ENCODE measurements at places on chromosomes 6 and 20. TPM values are rescaled to one million over a fixed set of nuclear protein-coding genes. Genes with fewer than 3 reads are reported as not detected.
A peak's percentile ranks its signal among the peaks of the same experiment; 100 is the strongest.

DNA sequence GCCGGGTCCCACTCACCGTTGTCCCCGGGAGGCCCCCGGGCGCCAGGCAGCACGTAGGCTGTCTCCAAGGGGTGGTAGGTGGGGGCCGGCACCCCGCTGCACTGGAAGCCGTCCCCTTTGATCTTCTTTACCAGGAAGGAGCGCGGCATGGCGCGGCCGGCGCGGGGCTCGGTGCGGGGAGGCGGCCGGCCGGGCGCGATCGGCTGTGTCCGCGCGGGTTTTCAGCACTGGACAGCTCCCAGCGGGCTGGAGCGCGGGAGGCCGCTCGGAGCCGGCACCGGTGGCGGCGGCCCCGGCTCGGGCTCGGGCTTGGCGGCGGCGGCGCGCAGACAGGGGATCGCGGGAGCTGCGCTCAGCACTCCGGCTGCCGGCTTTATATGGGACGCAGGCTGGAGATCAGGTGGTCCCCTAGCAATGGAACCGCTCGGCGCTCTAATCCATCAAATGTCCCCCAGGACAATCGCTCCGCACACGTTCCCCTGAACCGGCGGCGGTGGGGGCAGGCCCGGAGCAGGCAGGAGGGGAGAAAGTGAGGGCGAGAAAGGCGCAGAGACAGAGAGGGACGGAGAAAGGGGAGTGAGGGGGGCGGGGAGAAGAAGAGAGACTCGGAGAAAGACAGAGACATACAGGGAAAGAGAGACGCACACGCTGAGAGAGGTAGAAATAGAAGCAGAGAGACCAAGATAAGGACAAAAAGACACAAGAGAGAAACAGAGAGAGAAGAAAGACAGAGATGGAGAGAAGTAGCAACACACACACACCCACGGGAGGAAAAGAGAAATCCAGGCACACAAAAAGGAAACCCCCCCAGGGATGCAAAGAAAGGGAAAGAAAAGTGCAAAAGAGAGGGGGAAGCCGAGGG, at the start of gene SCRT2:
Gene SCRT2 (minus strand): TSS at position 350 of the 862 bp plus-strand sequence. CDS start 201 bp downstream, at position 149.
- peaks cover 70% of the 10 kb centered on the region for H3K27me3 ChIP-seq
- H3K36me3 ChIP-seq = no peaks in the 10 kb centered on the region
- no peak within 1 kb of the TSS for H3K27ac ChIP-seq
- no peak within 1 kb of the TSS for H3K4me3 ChIP-seq
- peak; percentile 32 for DNase-seq

DNA sequence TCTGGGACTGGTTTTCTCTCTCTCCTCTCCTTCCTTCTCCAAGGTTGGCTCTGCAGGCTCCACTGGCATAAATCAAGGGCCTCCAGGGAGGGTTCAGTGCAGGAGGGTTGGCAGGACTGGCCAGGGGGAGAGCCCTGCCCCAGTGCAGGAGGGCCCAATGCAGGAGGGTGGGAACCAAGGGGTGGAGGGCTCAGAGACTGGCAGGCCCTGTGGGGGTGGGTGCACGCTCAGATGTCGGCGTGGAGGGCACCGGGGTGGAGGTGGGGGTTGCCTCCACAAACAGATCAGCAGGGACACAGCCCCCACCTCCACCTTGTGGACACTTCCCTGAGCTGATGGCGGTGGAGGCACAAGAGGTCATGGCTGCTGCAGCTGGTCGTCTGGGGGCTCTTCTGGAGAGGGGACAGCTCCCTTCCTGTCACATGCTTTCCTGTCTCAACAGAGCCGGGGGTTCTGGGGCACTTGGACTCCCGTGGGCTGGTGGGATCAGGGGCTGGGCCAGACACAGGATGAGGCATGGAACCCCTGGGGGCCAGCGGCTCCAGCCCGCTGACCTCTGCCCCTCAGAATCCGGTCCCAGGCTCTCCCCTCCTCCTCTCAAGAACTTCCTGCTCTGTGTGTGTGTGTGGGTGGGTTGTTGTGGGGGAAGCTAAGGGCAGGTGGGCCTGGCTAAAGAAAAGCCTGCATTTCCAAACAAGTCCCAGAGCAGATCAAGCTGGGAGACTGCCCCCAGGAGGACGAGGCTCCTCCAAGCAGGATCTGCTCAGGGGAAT, 2.7 kb upstream of the ABHD16B start:
- no peaks in the 10 kb centered on the region for H3K27me3 ChIP-seq
- H3K36me3 ChIP-seq = no peaks in the 10 kb centered on the region
- DNase-seq = no peak

DNA sequence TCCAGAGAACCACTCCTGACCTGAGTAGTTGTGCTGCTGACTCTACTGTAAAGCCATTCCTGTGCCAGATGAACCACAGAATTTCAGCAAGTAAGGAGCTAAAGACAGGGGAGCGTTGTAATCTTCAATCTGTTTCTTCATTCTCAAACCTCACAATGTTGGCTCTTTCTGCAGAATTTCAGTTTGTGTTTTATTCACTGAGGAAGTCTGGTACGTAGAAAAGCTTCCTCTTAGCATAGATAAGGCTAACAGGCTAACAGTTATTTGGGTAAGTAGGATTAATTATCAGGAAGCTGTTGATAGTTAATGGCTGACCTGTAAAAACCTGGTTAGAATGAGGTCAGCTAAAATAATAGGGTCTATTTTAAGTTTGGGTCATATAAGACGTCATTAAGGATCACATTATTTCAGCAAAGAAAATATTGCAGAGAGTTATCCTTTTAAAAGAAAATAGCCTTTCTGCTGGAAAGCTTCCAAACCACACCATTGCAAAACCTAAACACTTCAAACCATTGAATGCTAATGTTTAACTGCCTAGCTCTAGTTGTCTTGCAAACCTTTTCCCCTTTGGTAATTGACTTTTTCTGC, 14.1 kb upstream of the TENT5A start:
- peak overlapping the region; percentile 70 for H3K27ac ChIP-seq
- H3K27me3 ChIP-seq = no peaks in the 10 kb centered on the region
- peak overlapping the region; percentile 23 for H3K4me3 ChIP-seq
- no peaks in the 10 kb centered on the region for H3K36me3 ChIP-seq
- H3K4me1 ChIP-seq = peaks cover 46% of the 10 kb centered on the region

DNA sequence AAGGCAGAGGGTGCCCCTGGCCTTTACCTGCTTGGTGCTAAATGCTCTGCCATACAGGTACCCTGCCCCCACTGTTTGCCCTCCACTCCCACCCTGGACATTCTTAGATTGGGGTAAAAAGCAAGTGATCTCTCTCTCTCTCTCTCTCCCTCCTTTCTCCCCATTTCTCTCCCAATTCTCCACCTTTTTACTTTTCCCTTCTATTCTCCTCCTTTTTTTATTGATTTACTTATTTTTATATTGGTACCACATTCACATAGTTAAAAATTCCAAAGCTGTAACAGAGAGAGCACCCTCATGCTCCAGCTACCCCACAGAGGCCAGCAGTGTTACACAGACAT, 37.7 kb upstream of the ID1 start:
- no peak for DNase-seq
- peak overlapping the region; percentile 47 for H3K4me3 ChIP-seq
- H3K27ac ChIP-seq = peak overlapping the region; percentile 99
- peaks cover 83% of the 10 kb centered on the region for H3K4me1 ChIP-seq

GRCh38 chr20:49399329-49399728, 83.1 kb downstream of the KCNB1 start:
- no peak for DNase-seq
- H3K27ac ChIP-seq = no peak overlapping the region
- no peaks in the 10 kb centered on the region for H3K36me3 ChIP-seq
- H3K4me1 ChIP-seq = no peaks in the 10 kb centered on the region
- H3K27me3 ChIP-seq = no peaks in the 10 kb centered on the region

Gene TDRD6
- total RNA-seq = 0.57 TPM

Gene SLC22A2
- total RNA-seq = not detected

Gene CNBD2
- 7.3 TPM for total RNA-seq

Gene ESF1
- 14.8 TPM for total RNA-seq

GRCh38 chr6:10269814-10270472, 144.9 kb downstream of the TFAP2A start:
- H3K36me3 ChIP-seq = no peaks in the 10 kb centered on the region
- no peak overlapping the region for H3K4me3 ChIP-seq

DNA sequence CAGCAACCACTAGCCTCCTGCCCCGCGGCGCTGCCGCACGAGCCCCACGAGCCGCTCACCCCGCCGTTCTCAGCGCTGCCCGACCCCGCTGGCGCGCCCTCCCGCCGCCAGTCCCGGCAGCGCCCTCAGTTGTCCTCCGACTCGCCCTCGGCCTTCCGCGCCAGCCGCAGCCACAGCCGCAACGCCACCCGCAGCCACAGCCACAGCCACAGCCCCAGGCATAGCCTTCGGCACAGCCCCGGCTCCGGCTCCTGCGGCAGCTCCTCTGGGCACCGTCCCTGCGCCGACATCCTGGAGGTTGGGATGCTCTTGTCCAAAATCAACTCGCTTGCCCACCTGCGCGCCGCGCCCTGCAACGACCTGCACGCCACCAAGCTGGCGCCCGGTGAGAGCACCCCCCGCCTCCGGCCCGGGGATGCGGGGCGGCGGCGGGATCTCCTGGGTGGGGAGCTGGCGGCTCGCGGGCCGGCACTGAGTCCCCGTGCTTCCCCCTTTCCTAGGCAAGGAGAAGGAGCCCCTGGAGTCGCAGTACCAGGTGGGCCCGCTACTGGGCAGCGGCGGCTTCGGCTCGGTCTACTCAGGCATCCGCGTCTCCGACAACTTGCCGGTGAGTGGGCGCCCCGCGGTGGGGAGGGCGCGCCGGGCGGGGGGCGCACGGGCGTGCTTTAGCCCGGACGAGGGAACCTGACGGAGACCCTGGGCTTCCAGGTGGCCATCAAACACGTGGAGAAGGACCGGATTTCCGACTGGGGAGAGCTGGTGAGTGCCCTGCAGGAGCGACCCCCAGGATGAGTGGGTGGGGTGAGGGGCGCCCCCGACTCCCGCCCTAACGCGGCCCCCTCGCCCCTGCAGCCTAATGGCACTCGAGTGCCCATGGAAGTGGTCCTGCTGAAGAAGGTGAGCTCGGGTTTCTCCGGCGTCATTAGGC, 585 bp downstream of the PIM1 start:
- H3K36me3 ChIP-seq = peaks cover 39% of the 10 kb centered on the region
- peaks cover 40% of the 10 kb centered on the region for H3K4me1 ChIP-seq
- no peaks in the 10 kb centered on the region for H3K27me3 ChIP-seq
- peak overlapping the region; percentile 89 for H3K27ac ChIP-seq
- peak; percentile 25 for DNase-seq

DNA sequence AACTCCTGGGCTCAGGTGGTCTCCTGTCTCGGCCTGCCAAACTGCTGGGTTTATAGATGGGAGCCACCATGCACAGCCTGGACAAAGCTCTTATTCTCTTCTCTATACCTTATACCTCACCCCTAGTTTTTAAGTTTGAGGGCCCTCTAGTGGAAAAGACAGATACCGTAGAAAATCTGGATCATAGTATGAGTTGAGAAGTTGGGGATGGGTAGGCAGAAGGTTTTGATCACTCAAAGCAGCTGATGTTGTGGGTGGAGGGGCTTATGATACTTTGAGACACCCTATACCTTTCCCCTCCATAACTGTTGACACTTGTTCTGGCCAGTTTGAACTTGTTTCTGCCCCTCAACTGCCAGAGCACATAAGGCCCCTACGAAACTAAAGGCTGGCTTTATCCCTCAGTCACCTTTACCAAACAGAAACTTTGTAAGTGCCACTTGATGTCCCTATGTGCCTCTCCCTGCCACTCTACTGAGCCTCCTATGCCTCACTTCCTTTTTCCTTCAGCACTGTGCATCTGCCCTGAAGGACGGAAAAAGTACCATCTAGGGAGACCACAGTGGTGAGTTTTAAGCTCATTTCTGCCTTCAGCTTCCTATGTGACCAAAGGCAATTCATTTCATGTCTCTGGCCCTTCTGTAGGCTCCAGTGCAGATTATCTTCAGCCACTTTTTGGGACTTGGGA, 28.6 kb downstream of the RALY start:
- no peaks in the 10 kb centered on the region for H3K4me1 ChIP-seq
- H3K27ac ChIP-seq = no peak overlapping the region
- no peaks in the 10 kb centered on the region for H3K36me3 ChIP-seq

Gene CGA
- total RNA-seq = not detected

- DNase-seq = no peak
- H3K27me3 ChIP-seq = no peaks in the 10 kb centered on the region
- H3K4me3 ChIP-seq = no peak overlapping the region
- H3K27ac ChIP-seq = no peak overlapping the region
- H3K4me1 ChIP-seq = peaks cover 1% of the 10 kb centered on the region
These were observed 75.2 kb downstream of the JPH2 start for GRCh38 chr20:44111712-44112335.

- no peak for DNase-seq
- no peaks in the 10 kb centered on the region for H3K4me1 ChIP-seq
- no peaks in the 10 kb centered on the region for H3K36me3 ChIP-seq
- H3K27ac ChIP-seq = no peak overlapping the region
- no peak overlapping the region for H3K4me3 ChIP-seq
These were observed 44.1 kb upstream of the CHRNA4 start for GRCh38 chr20:63405102-63405730.

Gene GLP1R
- not detected for total RNA-seq

Gene DZANK1
- total RNA-seq = 4.4 TPM

Gene FABP7
- not detected for total RNA-seq

GRCh38 chr6:69866351-69866769, at the start of gene COL19A1:
COL19A1 (plus strand) TSS chr6:69866556; CDS start chr6:69879568, 13,012 bp downstream.
- peaks cover 31% of the 10 kb centered on the region for H3K27me3 ChIP-seq
- peak within 1 kb of the TSS; percentile 57 for H3K4me3 ChIP-seq
- no peaks in the 10 kb centered on the region for H3K4me1 ChIP-seq
- DNase-seq = no peak

GRCh38 chr20:63313349-63314014, 20.5 kb downstream of the COL20A1 start:
- H3K27me3 ChIP-seq = peaks cover 90% of the 10 kb centered on the region
- DNase-seq = no peak
- no peak overlapping the region for H3K27ac ChIP-seq
- H3K4me3 ChIP-seq = no peak overlapping the region
- no peaks in the 10 kb centered on the region for H3K36me3 ChIP-seq

Gene SNPH
- 4.0 TPM for total RNA-seq

DNA sequence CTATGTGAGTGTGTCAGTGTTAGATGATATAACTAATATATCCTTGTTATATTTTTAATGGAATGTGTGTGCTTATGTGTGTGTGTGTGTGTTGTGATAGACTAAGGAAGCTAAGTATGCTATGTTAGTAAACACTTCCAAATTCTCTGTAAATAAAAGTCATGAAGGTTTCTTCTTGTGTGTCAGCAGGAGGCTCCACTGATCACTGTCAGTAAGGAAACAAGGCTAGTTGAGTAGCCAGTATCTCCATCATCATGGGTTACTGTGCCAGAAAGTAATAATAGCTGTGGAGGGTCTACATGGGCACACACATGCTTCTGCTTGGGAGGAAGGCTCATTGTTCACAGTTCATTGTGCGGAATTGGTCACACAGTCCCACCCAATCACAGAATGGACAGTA, 302.8 kb upstream of the RNF217 start:
- no peak for DNase-seq
- no peaks in the 10 kb centered on the region for H3K4me1 ChIP-seq
- no peak overlapping the region for H3K4me3 ChIP-seq
- no peaks in the 10 kb centered on the region for H3K27me3 ChIP-seq
- no peak overlapping the region for H3K27ac ChIP-seq

GRCh38 chr6:14946753-14947152, 299.1 kb upstream of the JARID2 start:
- DNase-seq = no peak
- no peaks in the 10 kb centered on the region for H3K36me3 ChIP-seq
- no peak overlapping the region for H3K4me3 ChIP-seq
